Uterus (tissue), 4 donors: ENCODE measurements at places on chromosomes 13 and 19.
A peak's percentile ranks its signal among the peaks of the same experiment; 100 is the strongest.

- DNase-seq = no peak
Measured at GRCh38 chr13:92150606-92151005, 752.2 kb downstream of the GPC5 start.

- no peak for DNase-seq
Measured at GRCh38 chr19:18899624-18900560, 3.9 kb upstream of the CERS1 start.

- peak; percentile 55 for DNase-seq
Measured at GRCh38 chr13:46211483-46212351, at the start of gene LRRC63. TSS of gene LRRC63 (plus strand) at chr13:46211928. CDS start at chr13:46213035, 1,107 bp downstream.

DNA sequence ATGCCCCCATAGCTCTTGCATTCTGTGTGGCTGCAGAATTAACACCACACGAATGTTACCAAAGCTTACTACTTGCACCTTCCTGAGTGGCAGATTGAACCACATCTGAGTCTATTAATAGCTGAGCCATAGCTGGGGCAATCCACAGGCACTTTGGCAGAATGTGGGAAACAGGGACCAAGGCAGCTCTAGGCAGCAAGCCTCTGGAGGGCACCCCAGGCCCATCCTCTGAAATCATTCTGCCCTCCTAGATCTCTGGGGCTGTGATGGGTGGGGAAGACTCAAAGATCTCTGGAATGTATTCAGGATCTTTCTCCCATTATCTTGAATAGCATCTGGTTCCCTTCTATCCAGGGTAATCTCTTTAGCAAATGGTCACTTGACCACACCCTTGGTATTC is 139.3 kb downstream of the TNFRSF19 start:
- DNase-seq = no peak

DNA sequence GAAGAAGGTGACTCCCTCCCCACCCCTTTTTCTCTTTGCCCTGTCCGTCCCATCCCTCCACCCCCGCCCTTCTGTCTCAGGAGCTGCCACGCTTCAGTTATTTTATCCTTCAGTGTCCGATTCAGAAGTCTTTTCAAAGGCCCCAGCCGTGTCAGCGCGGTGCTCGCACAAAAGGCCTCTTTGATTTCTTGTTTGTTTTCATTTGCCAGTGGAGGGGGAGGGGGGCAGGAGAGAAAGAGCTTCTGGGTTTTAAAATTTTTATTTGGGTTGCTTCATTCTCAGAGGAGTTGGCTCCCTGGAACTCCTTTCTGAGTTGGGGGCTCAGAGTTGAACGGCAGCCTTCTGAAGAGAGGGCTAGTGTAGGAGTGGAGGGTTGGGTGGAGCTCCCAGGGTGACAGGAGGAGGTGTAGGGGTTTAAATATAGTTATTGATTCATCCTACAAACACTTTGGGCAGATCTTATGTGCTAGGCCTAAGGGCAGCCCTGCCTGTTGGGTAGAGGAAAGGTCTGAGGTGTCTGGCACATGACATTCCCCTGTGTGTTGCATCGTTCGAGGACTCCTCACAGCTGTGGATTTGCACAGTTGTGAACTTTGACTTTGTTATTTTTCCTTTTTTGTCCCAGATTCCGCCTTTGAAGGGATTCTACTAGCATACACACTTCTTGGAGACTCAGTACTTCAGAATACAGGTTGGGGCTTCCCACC is 36.8 kb downstream of the NFIX start:
- DNase-seq = no peak

DNA sequence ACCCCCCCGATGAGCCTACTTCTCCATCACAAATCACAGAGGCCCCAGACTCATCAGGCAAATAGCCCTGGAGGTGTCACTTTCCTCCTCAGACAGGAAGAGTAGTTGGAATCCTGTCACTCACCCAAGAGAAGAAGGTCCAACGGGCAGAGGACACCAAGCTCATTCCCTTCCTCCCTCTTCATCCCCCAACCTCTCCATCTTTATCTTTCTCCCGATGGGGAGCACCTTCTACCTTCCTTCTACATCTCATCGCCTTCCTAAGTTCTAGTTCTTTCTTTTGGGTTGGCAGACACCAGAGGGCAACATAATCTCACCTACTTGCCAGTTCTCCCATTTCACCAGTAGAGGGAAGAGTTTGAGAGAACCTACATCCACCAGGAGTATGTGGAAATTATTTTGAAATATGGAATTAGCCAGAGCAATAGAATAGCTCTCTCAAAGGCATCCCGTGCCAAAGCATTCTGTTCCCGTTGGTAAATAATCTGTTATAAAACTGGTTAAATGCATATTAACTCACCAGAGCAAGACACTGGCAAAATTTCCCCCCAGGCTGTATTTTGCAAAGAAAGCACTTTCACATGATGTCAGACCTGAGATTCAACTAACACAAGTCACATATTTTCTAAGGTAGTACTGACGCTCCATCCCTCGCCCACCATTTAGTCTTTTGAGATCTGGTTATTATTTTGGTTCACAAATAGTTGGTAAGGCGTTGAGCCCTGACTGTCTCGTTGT is 55.0 kb downstream of the ZIC5 start:
- no peak for DNase-seq

GRCh38 chr13:98507282-98507797 is 69.6 kb downstream of the STK24 start:
- DNase-seq = peak; percentile 62

DNA sequence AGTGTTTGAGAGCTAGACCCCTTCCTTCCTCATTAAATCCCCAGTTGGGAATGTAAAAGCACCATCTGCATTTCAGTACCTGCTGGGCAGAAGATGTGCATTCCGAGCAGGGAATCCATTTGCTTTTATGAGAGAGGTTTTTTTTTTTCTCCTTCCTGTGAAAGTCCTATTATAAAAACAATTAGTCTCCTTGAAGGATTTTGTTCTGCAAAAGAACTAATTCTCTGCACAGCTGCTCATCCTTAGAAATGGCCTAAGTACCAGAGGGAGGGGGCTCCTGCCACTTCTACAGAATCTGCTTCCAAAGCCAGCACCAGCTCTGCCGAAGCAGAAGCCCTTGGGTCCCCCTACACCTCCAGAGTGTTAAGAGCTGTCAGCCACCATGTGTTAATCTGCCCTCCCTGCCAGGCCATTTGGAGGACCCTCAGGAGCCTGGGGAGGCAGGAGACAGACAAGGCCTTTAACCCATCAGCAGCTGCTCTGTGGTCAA is 36.4 kb upstream of the SERPINE3 start:
- DNase-seq = no peak

GRCh38 chr13:37366044-37366770 is 232.4 kb downstream of the POSTN start:
- no peak for DNase-seq

- peak; percentile 58 for DNase-seq
Measured at GRCh38 chr19:48714759-48715675, 4.5 kb downstream of the MAMSTR start.

DNA sequence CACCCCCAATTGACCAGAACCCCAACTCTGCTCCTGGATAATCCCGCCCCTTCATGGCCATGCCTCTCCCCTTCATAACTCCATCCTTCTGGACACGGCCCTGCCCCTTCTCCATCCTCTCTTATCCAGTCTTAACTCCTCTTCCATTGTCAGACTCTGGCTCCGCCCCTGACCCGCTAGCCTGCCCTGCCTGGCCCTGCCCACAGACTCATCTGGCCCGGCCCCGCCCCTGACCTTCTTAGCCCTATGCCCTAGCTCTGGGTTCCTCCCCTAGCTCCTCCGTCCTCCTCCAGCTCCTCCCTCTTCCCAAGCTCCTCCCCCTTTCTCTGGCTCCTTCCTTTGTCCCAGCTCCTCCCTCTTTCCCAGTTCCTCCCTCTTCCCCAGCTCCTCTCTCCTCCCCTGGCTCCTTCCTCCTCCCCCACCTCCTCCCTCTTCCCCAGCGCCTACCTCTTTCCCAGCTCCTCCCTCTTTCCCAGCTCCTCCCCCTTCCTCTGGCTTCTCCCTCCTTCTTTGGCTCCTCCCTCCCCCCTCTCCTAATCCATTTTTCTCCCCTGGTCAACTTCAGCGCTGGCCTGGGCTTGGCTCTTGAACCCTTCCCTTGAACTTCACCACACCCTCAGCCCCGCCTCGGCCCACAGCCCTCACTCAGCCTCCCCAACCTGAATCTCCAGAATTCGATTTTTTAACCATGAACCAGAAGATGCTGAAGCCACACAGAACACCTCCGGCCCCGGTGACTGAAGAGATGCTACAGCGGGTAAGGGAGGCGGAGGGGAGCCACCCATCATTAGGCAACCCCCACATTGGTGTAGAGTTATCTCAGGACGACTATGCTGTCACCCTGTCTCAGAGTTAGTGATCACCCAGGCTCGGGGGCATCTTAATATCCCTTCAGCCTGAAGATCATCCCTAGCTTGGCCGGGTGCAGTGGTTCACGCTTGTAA is 9.2 kb upstream of the ZNF358 start:
- no peak for DNase-seq

DNA sequence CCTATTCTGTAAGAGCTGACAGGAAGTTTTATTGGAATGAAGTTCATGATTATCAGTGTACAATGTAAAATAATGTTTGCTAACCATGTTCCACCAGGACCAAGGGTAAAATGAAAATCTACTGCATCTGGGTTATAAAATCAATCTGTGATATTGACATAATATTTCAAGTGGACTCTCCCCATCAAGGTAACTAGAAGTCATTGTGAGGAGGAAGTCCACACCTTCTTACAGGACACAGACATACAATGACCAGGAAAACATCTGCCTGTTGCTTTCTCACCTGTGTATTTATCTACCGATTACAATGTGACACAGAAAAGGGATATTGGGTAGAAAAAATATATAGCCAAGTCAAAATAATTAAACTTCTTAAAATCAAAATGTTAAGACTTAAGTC is 140.7 kb upstream of the RFC3 start:
- DNase-seq = no peak
